ENCODE measurements at places on chromosomes 2 and 18.

DNA sequence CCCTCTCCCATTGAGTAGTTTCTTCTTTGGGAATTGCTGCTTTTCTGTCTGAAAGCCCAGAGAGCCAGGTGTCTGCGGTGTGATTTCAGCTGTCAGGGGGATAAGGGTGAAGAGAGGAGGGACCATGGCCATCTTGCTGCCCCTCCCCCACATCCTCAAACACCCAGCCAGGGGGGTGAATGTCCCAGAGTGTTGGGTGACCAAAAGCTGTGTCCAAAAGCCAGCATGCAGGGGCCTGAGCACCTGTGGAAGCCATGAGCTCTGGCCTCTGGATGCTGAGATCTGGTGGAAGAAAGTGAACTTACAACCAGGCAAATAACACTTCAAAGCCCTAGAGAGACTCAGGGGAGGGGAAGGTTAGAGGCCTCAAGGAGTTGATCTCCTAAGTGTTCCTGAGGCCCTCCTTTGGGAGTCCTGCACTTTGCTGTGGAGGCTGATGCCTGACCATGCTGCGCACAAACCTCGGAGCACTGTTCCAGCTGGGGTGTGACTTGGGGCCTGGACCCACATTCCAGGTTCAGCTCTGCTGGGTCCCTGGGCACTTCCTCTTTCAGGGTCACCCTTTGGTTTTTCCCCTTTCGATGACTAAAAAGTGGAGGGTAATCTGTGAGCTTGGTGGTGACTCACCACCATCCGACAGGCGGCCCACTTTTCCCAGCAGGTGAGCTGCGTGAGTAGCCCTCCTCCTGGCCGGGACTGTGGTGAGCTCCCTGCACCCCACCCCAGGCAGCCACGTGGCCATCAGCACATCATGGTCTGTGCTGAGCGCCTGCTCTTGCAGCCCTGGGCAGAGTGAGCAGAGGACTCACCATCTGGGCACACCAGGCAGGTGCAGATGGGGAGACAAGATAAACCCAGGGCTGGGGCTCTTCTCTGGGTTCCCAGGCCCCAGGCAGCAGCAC, 66.8 kb upstream of the FOSL2 start:
- no peak for DNase-seq

GRCh38 chr2:204293884-204294747, 251.2 kb upstream of the PARD3B start:
- DNase-seq, result no peak

DNA sequence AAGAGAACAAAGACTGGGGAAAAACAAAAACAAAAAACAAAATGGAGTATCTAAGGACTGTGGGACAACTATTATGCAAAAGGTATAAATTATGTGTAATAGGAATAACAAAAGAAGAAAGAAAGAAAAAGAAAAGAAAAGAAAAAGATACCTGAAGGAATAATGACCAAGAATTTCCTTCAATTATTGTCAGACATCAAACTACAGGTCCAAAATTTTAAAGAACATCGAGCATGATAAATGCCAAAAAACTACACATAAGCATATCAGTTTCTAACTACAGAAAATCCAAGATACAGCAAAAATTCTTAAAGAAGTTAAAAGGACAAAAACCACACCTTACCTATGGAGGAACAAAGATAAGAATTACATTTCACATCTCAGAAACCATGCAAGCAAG, 93.0 kb downstream of the SPIRE1 start:
- no peak for DNase-seq

- DNase-seq, result peak; percentile 33
Measured at GRCh38 chr18:5057386-5058348, 139.4 kb downstream of the AKAIN1 start.

GRCh38 chr2:218434456-218434855, 15.5 kb downstream of the VIL1 start:
- no peak for DNase-seq

DNA sequence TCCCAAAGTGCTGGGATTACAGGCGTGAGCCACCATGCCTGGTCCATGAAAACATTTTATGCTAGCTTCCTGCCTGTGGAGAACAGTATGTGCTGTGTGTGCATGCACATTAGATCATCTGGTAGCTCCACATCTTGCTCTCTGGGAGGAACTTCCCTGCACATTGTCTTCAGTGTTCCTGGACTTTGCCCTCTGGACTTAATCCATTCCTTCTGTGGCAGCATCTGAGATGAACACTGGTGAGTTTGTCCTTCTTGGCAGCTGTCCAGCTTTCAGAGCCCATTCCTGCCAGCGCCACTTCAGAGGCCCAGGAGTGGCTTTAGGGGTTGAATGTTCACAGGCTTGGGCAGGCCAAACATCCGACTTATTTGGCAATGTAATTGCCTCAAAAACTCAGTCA, 65.2 kb downstream of the POU3F3 start:
- DNase-seq, result no peak

- no peak for DNase-seq
Measured at GRCh38 chr2:238467792-238468191, 41.1 kb downstream of the ASB1 start.
